ENCODE measurements at places on chromosomes 1 and 21.
A peak's percentile ranks its signal among the peaks of the same experiment; 100 is the strongest.

- DNase-seq, result no peak
These were observed 162.9 kb upstream of the PDE4B start for GRCh38 chr1:65629788-65630187.

GRCh38 chr1:161185282-161185682, 8.0 kb upstream of the B4GALT3 start:
- DNase-seq, result peak; percentile 90

DNA sequence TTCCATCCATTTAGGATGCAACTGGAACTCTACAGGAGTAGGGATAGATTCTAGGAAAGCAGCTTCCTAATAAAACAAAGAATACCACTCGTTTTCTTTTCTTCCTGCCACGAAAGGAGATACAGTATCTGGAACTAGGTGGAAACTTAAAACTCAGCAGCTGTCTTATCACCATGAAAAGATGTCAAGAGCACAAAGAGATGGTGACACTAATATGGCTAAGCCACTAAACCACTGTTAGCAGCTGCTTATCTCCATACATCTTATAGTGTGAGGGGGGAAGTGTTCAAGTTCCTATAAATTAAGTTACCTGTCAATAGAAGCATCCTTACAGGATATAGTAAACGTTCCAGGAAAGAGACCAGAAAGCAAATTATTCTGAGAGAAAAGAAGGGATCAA, 162.5 kb downstream of the TYW3 start:
- no peak for DNase-seq

DNA sequence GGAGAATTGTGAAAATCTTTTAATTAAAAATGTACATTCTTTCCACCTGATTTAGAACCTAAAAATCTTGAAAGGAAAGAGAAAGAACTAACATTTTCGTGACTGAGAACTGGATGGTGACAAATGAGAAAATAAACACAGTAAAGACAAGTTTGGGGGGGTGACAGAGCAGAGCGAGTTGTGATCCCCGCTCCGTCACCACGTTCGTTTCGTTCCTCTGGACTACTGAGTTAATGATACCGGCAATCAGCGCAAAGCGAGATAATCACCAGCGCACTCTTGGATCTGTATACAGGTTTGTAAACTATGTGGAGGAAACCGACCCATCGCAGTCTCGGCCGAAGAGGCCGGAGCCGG, 31.2 kb upstream of the CFAP126 start:
- no peak for DNase-seq

- no peak for DNase-seq
These were observed 245.0 kb downstream of the FOXD2 start for GRCh38 chr1:47682786-47683350.

- DNase-seq, result peak; percentile 29
These were observed 630 bp downstream of the MTF2 start for GRCh38 chr1:93079685-93080141.

DNA sequence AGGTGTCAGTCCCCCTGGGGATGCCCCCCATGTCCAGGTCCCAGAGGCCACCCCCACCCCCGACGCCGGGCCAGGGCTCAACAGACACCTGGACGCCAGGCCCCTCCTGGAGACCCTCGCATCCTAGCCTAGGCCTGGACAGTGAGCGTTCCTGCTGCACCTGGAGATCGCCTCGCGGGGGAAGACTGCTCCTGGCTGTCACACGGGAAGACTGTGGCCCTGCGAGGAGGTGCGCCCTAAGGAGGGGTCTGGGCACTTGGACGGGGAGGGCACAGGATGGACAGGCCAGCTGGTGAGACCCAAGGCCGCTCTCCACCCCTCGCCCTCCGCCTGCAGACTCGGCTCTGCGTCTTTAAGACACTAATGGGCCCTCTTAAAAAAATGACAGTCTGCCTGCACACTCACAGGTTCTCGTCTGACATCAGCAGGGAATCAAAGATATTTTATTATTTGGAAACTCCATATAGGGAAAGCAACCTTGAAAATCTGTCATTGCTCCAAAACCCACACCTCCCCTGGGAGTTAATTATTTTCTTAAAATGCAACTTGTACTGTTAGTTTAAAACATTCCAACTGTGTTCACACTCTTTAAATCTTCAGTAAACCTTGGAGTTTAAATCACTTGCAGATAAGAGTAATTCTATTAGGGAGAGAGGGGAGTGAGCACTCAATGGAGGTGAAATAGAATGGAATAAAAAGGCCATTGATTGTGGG, 45.6 kb upstream of the ACTRT2 start:
- DNase-seq, result no peak

DNA sequence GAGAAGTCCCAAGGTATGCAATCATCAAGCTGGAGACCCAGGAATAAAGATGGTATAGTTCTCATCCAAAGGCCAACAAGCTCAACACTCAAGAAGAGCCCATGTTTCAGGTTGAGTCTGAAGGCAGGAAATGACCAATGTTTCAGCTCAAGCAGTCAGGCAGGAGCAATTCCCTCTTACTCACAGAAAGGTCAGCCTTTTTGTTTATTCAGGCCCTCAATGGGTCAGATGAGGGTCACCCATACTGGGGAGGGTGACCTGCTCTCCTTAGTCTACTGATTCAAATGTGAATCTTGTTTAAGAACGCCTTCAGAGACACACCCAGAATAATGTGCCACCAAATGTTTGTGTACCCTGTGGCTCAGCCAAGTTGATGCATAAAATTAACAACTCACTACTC, 262.4 kb downstream of the USP25 start:
- no peak for DNase-seq

GRCh38 chr1:219128957-219129356, 44.7 kb upstream of the LYPLAL1 start:
- DNase-seq, result no peak

DNA sequence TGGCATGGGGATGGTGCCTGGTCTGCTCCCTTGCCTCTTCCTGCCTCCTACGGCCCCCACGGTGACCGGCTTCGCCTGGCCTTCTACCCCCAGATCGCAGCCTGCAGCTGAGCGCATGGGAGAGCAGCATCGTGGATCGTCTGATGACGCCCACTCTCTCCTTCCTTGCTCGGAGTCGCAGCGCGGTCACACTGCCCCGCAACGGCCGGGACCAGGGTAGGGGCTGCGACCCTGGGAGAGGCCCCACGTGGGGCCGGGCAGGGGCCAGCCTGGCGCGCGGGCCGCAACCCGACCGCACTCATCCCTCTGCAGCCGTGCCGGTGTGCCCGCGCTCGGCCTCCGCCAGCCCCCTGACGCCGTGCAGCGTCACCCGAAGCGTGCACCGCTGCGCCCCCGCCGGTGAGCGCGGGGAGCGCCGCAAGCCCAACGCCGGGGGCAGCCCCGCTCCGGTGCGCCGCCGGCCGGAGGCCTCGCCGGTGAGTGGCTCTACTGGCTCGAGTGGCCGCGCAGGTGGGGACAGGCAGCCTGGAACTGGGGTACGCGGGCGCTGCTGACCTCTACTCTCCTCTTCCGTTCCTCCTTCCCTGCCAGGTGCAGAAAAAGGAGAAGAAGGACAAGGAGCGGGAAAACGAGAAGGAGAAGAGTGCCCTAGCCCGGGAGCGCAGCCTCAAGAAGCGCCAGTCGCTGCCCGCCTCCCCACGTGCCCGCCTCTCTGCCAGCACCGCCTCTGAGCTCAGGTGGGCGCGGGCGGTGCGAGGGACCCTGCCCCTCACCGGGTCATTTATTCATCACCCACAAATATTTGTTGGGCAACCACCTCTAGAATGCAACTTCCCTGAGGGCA, 20.4 kb downstream of the MAP7D1 start:
- DNase-seq, result no peak

DNA sequence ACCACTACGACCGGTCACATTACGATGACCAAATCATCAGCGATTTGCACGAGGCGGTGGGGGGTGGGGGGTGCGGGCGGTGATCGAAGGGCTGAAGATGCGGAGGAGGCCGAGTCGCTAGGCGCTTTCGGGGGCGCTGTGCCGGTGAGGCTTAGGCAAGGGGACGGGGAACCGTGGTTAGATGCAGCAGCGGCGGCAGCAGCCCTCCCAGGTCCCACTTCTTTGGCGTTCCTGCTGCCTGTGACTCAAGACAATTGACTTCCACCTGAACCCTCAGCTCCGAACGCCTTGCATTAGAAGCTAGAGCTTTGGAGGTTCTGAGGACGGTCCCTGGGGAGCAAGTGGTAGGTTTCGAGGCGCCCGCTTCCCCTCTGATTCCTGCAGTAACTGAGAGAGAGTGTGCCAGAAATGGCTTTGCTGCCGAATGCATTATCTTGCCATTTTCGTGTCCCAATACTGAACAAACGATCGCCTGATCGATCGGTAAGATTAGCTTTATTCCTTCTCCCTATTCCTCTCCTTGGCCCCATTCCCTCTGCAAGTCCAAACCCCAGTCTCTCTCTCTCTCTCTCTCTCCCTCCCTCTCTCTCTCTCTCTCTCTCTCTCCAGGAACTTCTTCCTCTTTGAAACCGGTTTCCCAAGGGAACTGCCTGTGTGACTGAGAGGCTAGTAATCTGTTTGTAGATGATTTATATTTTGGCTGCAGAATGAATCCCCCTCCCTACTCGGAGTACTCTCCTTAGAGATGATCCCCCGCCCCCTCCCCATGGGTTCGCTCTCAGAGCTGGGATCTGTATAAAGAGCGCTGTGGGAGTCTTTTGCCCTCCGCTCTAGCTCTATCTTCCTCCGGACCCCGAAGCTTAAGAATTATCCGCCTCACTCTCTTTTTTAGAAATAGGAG, 735 bp upstream of the BRINP3 start:
- DNase-seq, result no peak

GRCh38 chr1:40393173-40393572, 19.6 kb downstream of the SMAP2 start:
- peak; percentile 82 for DNase-seq

- no peak for DNase-seq
These were observed 3.9 kb downstream of the LINGO4 start for GRCh38 chr1:151801310-151801820.

GRCh38 chr1:228646717-228647522, 88.4 kb upstream of the RHOU start:
- DNase-seq, result peak; percentile 46

GRCh38 chr1:156371553-156372264, 2.7 kb downstream of the RHBG start:
- peak; percentile 79 for DNase-seq

GRCh38 chr1:81894867-81895266, 94.1 kb downstream of the ADGRL2 start:
- DNase-seq, result no peak

GRCh38 chr1:168089326-168089978, 47.3 kb downstream of the GPR161 start:
- no peak for DNase-seq

GRCh38 chr21:33924766-33925100, 9.1 kb upstream of the ATP5PO start:
- no peak for DNase-seq

- peak; percentile 81 for DNase-seq
These were observed 2.9 kb upstream of the PDZK1IP1 start for GRCh38 chr1:47192458-47193384.

DNA sequence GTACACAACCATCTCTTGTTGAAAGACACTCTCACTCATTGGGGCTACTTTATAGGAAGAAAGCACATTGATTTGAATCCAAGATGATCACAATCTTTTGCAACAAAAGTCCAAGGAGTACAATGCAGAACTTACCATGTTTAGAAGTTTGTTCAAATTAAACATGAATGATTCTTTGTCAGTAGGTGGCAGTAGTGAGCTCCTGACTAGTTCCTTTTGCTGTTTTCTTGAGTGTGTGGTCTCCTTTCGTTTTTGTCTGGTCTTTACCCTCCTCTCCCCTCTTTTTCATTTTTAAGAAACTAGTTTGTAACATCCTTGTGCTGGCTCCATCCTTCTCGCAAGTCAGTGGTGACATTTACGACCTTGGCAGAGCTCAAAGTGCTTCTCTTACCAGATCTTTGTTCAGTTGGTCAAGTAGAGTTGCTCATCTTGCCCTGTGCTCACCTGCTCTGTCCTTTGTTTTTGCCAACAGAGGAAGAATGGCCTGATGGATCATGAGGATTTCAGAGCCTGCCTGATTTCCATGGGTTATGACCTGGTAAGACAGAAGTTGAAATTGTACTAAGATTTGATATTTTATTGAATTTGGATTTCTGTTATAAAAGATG, 35.7 kb upstream of the MTR start:
- peak; percentile 73 for DNase-seq

GRCh38 chr1:66731170-66731865, 20.9 kb upstream of the DYNLT5 start:
- DNase-seq, result no peak

- no peak for DNase-seq
These were observed 220.3 kb downstream of the GRIK1 start for GRCh38 chr21:29719521-29719920.

DNA sequence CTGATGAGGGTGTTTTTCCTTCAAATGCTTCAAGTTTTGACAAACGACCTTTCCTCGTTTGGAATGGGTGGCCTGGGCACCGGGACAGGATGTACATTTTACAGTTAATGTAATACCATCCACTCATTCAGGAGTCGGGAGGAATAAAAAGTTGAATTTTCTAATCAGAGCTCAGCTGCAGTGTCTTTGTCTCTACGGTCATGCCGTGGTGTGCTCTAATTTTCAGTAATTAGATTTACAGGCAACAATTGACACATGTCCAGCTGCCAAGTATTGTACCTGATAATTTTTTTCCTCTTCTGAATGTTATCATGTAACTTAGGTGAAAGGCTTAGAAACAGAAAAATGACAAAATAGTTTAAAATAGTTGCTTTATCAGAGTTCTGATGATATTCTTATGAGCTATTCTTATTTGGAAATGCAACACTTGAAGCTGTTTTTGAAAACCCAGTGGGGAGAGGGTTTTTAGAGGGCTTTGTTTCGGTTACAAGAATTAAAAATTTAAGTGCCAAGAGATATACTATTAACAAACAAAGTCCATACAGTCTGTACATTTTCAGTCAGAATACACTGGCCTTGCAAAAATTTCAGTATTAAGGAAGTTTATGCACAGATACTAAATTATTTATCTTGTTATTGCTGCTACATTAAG, 1.0 kb downstream of the CDKN2C start:
- no peak for DNase-seq

DNA sequence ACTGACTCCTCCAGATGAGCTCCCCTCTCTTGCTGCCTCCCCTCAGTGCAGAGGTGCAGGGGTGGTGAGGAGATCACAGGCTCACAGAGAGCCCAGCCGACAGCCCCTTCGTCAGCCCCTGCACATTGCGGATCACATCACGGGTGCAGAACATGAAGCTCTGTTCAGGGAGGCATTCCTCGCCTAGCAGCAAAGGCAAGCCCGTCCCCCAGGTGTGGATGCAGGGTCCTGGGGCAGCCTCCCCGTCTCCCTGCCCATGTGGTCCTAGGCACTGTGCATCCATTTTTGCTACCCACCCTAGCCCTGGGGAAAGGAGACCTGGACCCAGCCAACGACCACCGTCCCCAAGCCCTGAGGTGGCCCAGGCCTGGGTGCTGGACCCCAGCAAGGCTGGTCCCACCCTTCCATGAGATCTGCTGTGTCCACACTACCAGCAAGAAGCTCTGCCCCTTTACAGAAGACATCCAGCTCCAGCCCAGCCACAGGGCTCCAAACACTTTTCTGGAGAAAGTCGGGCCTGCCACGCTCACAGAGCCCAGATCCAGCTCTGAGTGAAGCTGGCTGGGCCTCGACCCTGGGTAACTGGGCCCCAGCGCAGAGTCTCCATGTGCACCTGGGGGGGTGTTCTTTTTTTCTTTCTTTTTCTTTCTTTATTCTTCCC, 248.7 kb downstream of the NPHP4 start:
- DNase-seq, result no peak
